ENCODE measurements at places on chromosomes 7 and 10. TPM values are rescaled to one million over a fixed set of nuclear protein-coding genes. Genes with fewer than 3 reads are reported as not detected.

The HOXA11 gene
- 8.3 TPM for total RNA-seq

The SLC26A5 gene
- total RNA-seq = not detected

The FHIP2A gene
- 24.6 TPM for total RNA-seq

The REPIN1 gene
- 48.1 TPM for total RNA-seq

The CABCOCO1 gene
- 0.25 TPM for total RNA-seq

The TAS2R5 gene
- total RNA-seq = not detected

The ELOVL3 gene
- total RNA-seq = not detected

All from GM23248 (cell line).